ENCODE measurements at places on chromosomes 5 and 9.

- no peak for DNase-seq
Observed at GRCh38 chr5:6597557-6597956, 35.3 kb downstream of the NSUN2 start.

GRCh38 chr9:96566498-96567202 is 53.0 kb downstream of the CDC14B start:
- DNase-seq: peak; percentile 70

- no peak for DNase-seq
Observed at GRCh38 chr9:122226142-122226757, 2.5 kb downstream of the LHX6 start.

DNA sequence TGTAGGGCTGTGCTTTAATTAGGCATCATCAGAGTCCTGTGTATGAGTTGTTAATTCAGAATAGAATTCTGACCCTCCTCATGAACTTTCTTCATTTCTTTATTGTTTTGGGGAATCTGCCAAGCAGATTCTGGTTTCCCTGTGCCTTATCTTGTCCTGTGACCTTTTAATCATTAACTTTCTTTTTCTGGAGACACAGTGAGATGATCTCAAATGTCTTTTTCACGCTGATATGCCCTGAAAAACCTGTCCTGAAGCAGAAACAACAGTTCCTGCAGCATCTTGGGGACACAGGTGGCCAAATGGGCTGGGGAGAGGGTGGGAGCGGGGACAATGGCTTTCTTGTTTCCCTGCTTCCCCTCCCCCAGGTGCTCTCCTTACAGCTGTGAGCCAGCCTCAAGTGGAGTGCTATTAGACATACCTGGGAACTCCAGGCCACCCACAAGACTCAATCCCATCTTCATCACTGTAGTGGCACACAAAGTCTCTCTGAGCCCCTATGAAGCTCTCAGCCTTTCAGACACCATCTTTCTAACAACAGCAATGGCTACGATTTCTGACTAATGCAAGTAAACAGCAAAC is 213.8 kb downstream of the ATP10B start:
- no peak for DNase-seq

DNA sequence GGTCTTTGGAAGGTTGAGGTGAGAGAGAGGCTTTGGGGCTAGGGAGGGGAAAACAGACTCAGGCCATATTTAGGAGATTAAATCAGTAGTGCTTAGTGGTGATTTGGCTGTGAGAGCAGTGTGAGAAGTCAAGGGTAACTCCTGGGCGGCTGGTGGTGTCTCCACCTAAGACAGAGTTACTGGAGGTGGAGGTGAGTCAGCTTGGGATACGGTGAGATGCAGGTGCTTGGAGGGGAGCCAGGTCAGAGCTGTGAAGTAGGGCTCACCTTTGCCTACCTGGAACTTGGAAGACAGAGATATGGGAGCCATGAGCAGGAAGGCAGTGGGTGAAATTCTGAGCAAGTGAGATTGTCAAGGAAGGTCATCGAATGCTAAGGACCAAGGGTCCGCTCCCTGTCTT is 24.5 kb downstream of the RGS3 start:
- no peak for DNase-seq

DNA sequence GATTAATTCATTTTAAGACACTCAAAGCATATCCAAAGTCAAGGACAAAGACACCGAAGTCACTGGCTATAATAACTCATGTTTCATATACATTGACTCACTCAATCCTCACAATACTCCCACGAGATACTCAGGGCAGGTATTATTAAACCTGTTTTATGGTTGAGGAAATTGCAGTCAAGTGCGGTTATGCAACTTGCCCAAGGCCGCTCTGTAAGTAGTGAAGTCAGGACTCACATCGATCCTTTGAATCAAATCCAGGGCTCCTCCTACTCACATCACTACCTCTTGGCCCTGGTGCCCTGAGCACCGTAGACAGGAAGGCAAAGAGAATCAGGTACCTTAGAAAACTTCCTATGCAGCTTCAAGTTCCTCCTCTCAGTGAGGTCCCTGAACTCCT is 87.8 kb upstream of the APC start:
- peak; percentile 31 for DNase-seq

DNA sequence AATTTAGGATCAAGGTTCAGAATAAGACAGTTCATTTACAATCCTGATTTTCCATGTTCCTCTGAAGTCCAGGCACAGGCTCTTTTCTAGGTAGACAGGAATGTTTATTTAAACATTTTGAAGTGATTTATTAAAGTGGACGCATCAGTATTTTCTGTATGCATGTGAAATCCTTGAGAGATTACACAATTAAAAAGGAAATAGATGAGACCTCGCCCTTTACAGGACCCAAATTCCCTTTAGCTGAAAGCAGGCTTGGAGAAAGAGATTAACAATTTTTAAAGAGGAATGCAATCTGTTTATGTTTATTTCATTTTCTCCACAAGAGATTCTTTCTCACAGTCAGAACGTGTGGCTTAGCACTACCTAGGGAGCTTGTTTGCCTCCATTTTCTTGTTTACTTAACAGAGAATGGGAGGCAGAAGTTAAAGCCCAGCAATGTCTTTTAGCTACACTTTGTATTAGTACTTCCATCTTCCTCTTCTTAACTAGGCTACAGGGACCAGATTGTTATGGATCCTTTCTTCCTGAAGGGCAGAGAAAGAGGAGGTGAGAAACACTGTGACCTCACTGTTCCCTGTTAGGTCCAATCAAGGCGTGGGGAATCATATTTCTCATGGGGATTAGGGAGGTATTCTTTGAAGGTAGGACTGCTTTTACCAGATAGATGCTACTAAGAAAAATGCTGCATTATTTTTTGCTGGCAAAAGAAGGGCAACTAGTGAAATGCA is 416.0 kb downstream of the SH3GL2 start:
- peak; percentile 12 for DNase-seq

- DNase-seq: no peak
Observed at GRCh38 chr5:15579193-15579990, 79.4 kb downstream of the FBXL7 start.

DNA sequence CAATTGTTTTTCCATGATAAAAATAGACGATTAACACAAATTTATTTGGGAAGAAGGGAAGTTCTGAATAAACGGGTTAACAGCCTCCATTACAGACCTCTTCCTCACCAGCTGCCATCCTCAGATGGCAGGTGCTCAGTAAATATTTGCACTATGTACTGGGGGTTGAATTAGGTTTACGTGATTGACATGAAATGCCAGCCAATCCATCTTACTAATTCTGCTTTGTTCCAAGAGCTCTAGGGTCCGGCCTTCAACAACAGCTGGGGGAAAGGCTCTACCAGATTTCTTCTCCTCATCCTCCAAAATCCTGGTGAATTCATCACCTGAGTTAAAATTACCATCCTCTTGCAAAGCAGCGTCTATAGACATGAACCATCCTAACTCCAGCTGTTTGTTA is 104.6 kb downstream of the MTX3 start:
- DNase-seq: peak; percentile 49

GRCh38 chr5:107532169-107532878 is 138.4 kb downstream of the EFNA5 start:
- DNase-seq: no peak

DNA sequence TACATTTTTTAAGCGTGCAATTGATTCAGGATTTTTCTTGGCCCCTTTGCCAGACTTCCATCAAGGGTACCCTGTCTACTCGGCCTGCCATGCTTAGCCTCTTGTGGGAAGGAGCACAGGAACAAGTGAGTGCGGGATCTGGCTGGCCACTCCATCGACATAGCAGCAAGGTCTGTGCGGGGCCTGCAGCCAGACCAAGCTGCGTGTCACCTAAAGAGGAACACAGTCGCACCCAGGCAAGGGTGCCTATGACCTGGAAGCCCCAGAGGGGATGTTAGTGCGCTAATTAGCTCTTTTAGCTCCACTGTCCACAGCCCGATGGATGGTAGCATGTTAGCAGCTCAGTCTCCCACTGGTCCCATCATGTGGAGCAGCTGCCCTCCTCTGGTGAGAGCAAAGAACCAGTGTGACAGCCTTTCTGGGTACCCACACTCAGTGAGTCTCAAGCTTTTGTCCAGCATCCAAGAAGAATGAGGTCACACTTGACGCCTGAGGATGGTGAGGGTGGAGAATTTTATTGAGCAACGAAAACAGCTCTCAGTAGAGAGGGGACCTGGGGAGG is 38.7 kb downstream of the FTMT start:
- no peak for DNase-seq

DNA sequence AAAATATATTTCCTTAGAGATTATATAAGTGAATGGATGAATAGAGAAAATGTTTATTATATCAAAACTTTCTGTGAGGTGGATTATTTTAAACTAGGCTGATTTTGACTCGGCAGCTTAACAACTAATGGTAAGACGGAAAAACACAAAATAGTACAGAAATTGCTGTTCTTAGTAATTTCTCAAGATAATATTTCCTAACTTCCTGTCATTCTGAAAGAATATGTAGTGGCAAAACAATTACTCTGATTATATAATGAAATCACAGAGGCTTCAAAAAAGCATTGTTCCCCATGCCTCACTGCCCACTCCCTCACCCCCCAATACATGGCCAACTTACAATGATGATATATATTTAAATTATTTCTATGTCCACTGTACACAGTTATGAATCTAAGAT is 85.4 kb downstream of the YTHDC2 start:
- no peak for DNase-seq

DNA sequence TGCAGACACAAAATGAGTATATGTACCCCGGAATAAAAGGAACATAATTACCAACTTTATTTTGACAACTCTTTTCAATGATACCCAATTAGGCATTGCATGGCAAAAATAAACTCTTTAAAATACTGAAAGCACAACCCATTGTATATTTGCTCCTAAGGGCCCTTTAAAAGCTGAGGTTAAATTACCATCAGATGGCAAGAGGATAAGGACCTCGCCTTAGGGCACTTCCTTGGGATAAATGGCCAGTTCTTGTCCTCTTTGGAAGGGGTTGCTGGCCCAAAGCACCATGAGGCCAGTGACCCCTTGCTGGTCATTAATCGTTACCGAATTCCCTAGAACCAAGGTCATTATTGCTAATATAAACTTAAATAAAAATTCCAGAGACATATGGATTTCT is 46.0 kb downstream of the EBF1 start:
- DNase-seq: no peak

- DNase-seq: peak; percentile 21
Observed at GRCh38 chr5:151775025-151775606, 3.4 kb downstream of the G3BP1 start.

DNA sequence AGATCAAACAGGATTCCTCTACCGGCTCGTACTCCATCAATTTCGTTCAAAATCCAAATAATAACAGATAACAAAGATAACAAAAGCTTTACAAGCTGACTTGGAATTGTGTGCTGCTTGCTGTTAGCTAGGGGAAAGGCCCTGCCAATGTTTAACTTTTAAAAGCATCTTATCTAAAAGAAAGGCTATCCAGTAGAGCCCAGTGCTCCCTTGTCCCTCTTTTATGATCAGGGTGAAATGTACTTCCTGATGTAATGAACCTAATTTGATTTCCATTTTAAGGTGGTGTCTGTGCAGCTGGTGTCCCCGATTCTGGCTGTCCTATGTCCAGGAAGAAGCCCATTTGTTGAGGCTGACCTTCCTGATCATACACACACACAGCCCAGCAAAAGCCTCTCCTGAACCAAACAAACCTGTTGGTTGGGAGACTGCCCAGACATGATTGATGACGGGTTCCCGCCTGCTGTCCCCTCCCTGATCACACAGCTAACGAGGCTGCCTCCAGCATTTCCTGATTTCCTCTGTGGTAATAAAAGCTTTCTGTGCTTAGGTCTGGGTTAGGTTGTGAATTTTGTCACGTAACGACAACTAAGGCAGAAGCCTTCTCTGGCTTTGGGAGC is 54.1 kb downstream of the PWWP2A start:
- no peak for DNase-seq

DNA sequence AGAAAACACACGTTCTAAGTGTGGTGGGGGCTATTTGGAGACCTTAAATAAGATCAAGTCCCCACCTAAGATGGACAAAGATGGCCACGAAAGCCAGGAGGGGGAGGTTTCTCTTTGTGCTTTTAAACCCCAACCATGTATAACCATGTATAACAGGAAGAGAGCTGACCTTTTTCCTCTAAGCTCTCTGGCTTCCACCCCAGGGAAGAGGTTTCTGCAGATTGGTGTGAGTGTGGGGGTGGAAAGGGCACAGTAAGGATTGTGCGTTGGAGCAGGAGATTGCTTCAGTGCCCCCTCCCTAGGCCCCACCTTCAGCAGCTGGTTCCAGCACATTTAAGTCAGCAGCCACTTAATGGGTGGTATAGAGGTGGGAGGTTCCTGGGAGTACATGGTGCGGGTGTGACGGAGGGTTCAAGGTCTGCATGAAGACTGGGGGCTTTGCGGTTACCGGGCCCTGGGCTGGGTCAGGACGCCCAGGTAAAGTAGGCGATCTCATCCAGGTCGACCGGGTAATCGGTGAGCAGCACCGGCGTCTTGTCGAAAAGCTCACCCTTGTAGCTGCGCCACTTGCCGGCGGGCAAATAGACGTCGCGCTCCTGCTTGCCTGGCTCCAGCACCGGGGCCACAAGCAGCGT is 6.2 kb downstream of the MYORG start:
- no peak for DNase-seq

DNA sequence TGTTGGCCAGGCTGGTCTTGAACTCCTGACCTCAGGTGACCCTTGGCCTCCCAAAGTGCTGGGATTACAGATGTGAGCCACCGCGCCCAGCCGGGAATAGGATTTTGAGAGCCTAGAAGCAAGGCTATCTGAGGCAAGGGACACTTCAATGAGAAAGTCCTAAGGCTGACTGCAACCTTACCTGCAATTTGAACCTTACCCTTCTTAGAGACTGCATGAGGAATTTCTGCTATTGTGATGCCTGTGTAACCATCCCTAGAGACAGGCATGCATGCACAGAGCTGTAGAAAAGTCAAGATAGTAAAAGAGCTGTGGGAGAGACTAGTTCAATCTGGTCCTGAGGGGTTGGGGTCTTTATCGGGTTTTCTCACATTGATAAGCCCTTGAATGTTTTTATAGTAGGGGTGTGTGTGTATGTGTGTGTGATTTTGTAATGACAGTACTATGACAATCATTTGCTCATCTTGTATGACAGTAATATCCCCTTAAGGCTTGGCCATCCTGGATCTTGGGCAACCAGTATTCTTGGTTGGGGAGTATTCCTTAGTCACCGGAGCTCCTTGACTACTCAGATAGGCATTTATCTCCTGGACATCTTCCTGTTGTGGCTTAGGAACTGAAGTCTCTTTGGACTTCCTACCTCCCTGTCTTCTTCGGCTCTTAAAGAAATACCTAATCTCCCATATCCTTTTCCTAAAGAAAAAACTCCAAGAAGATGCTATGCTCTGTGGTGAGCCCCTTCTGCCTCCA is 11.2 kb downstream of the DNAJB5 start:
- DNase-seq: no peak

Measured in NCI-H1417 (cell line).